Astrocyte of the spinal cord (primary cell): ENCODE measurements at places on chromosomes 16 and 17.

DNA sequence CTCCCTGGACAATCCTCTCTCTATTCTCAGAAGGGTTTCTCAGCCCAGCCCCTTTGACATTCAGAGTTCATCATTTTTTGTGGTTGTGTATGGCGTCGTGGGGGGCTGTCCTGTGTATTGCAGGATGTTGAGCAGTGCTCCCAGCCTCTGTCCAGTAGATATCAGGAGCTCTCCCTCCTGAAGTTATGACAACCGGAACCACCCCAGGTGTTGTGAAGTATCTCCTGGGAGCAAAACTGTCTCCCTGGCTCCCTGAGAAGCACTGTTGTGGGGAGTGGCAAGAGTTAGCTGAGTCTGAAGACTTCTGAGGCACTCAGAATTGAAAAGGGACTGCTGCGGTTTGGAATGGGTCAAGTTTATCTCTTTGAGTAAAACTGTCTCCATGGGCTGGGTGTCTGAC lies 55.9 kb upstream of the MGAT5B start:
- DNase-seq = no peak

GRCh38 chr17:66054242-66054641 lies 137.7 kb downstream of the CEP112 start:
- DNase-seq = no peak

DNA sequence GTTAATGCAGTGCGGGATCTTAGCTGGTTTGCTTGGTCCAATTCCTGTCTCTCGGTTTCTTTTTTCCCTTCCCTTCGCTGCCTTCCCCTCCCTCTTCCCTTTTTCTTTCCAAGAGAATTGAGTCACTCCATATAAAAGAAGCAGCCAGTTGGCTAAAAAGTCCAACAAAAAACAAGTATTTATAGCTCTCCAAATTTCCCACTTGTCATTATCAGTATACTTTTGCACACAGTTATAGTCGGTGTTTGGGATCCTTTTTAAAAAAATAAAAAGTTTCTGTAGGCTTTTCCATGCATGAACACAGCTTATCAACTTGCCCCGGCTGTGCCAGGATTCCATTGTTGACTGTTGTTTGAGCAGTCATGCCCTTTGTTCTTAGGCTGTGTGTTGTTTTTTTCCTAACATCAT lies 24.9 kb downstream of the HMOX2 start:
- peak; percentile 32 for DNase-seq

DNA sequence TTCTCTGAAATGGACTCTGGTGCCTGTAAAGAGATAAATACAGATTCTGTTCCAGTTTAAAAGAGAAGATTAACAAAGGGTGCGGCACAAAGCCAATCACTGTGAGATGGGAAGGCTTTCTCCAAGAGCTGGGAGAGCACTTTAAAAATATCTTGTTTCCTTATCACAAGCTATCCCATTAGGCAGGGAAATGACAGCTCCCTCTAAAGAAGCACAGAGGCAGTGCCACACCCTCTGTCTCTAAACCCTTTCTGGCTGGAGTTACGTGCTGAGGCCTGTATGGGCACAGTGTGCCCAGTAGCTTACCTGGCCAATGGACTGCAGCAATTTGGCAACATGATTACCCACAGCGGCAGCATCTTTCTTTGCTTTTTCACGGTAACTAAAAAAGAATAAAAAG lies 9.0 kb upstream of the TERB1 start:
- DNase-seq = no peak

DNA sequence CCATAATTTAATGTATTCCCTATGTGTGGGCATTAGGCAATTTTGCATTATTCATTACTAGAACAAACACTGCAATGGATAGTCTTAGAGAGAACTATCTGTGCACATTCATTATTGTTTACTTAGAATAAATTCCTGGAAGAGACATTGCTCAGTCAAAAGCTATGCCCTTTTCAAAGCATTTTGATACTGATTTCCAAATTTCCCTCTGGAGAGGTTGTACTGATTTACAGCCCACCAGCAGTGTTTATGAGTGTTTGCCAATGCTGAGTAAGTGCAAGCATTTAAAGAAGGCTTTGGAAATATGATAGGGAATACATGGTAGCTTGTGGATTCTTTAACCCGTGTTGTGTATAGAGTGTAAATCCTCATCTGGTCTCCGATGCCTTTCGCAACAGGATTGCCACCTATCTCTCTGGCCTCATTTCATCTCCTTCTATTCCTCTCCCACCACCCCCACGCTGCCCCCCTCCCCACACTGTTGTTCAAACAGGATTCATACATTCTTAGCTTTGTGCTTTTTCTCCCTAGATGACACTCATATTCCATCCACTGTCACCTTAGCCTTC lies 33.4 kb upstream of the MMD start:
- peak; percentile 73 for DNase-seq

GRCh38 chr17:29196769-29197515 lies 16.7 kb upstream of the MYO18A start:
- DNase-seq = no peak

DNA sequence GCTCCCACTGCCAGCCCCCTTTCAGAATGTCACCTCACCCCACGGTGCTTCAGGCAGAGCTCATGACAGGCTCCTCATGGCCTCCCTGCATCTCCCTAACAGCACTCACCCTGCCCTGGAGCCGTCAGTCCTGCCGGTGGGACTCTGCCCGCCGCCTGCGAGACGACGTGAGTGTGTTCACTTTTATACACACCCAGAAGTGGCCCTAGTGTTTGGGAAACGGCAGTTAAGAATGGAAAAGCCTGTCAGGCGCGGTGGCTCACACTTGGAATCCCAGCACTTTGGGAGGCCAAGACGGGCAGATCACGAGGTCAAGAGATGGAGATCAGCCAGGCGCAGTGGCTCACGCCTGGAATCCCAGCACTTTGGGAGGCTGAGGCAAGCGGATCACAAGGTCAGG lies 12.3 kb upstream of the CYTH1 start:
- no peak for DNase-seq

- DNase-seq = peak; percentile 37
Measured at GRCh38 chr16:66036793-66037715, 329.4 kb upstream of the CDH5 start.

DNA sequence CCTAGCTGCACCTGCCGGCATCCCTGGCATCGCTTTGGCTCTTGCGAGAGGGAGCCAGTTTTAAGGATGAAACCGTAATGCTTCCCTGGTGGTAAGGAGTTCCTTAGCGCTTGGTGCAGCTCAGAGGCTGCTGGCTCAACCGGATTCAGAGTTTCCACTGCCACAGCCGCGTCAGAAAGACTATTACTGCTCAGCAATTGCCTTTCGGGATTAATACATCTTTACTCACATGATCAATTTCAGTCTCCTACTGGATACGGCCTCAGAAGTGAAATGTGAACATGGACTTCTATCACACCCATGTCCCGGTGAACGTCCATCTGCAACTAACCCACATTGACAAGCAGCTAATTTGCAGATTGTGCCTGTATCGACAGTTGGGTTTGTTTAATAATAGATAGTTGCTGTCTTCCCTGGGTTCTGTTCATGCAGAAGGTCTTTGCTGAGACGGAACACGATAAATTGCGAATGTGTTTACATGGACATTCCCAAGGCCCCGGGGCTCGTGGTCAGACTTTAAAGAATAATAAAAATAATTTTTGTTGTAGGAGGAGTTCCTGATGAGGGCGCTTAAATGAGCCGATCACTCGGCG lies 175.4 kb downstream of the ENGASE start:
- no peak for DNase-seq

DNA sequence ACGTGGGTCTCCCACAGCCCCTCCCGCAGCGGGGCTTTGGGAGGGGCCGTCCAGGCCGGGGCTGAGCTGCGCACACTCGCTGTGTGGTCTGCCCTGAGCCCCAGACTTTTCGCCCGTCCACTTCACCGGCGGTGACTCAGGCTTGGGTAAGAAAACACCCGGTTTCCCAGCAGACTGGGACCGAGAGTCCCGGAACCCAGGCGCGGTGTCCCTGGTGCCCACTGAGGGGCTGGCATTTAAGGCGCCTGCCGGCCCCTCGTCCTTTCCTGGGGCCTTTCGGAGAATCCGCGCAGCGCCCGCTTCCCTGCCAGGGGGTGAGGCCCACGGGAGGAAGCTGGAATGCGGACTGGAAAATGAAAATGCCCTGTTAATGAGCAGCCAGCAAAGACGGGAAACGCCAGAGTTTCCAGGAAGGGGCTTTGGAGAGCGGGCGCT lies 100.3 kb downstream of the C16orf95 start:
- DNase-seq = no peak

GRCh38 chr17:791829-792228 lies 9.7 kb downstream of the MRM3 start:
- DNase-seq = no peak

GRCh38 chr17:50396261-50397110 lies 837 bp downstream of the LRRC59 start:
- peak; percentile 50 for DNase-seq

DNA sequence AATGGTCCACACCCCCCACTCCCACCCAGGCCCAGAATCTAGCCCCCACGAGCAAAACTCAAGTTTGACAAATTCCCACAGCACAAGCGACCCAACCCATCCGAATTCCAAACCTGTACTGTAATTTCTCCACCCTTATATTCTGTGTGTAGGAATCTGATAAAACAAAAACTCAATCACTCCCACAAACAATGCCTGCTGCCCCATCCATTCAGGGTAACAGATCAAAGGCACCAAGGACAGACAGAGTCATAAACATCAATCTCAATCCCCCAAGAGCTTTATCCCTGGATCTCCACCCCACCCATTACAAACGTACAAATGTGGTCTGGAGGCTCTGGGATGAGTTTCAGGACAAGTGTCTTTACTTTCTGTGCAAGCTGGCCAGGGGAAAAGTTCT lies 157.8 kb downstream of the AXIN2 start:
- DNase-seq = no peak

DNA sequence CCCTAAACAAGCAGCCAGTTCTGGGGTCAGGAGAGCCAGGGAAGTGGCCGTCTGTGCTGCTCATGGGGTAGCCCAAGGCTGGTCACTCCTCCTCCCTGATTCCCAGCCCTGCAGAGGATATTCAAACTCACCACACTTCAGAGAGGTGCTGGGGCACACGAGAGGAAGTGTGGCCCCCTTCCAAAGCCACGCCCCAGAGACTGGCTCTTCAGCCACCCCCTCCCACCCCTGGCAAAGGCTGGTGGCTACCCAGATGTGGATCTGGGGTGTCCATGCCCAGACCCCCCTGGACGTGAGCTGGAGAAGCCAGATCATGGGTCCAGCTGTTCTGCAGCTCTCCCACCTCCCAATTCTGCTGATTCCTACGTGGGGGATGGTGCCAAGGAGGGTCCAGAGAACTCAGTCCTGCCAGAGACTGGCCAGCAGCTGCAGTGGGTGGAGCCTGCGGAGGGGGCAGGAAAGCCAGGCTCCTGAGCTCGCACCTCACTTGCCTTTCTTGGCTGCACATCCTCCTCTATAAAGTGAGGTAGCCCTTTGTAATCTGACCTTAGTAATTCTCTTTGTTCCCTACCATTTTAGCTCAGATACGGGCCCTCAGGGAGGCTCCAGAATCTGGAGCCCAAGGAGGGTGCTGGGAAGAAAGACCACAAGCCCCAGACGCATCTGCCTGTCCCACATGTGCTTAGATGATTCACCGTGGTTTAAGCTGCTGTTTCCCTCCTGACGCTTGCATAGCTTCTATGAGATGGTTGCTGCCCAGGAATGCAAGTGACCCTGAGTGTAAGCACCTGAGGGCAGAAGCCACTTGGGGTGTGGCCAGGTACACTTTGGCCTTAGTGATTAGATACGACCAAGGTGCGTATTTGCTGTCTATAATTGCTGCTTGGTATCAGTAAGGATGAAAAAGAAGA lies 15.3 kb downstream of the SDK2 start:
- DNase-seq = no peak

DNA sequence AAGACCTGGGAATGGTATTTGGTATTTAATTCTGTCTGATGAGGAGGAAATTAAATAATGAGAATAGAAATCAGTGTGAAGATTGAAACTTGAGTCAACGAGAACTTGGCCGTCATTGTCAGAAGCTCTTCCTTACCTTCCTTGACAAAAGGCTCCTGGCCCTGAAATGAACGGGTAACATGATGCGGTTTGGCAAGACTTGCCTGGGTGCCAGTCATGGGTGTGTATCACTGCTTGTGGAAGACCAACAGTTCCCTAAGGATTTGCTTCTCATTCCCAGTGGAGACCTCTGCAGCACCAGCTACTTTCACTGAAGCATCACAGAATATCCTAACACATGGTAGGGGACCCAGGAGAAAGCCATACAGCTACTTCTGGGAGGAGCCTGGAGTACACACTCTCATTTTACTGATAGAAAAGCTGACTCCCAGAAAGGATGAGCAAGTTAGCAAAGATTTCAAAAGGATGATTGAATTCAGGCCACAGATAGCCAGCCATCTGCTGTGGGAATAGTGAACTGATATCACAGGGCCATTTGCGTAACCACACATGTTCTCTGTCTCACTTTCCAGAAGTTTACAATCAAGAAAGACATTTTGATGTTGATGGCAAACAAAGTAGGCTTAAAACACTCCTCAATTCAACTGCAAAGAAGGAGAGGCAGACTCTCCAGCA lies 258.1 kb upstream of the SALL1 start:
- no peak for DNase-seq

GRCh38 chr16:86199182-86199581 lies 300.2 kb downstream of the IRF8 start:
- no peak for DNase-seq

GRCh38 chr17:52410781-52411180 lies 252.3 kb upstream of the CA10 start:
- DNase-seq = no peak

- DNase-seq = no peak
Measured at GRCh38 chr17:60749050-60749449, 71.4 kb downstream of the BCAS3 start.

- peak; percentile 84 for DNase-seq
Measured at GRCh38 chr17:7589204-7589868, 558 bp downstream of the SOX15 start.

DNA sequence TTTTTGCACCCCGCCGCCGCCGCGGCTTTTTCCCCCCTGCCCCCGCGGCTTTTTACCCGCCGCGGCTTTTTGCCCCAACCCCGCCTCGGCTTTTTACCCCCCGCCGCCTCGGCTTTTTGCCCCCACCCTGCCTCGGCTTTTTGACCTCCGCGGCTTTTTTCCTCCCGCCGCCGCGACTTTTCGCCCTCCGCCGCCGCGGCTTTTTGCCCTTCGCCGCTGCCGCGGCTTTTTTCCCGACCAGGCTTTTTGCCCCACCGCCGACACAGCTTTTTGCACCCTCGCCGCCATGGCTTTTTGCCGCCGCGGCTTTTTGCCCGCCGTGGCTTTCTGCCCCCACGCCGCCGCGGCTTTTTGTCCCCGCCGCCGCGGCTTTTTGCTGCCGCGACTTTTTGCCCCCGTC lies 137.0 kb upstream of the TP53TG3D start:
- DNase-seq = no peak

DNA sequence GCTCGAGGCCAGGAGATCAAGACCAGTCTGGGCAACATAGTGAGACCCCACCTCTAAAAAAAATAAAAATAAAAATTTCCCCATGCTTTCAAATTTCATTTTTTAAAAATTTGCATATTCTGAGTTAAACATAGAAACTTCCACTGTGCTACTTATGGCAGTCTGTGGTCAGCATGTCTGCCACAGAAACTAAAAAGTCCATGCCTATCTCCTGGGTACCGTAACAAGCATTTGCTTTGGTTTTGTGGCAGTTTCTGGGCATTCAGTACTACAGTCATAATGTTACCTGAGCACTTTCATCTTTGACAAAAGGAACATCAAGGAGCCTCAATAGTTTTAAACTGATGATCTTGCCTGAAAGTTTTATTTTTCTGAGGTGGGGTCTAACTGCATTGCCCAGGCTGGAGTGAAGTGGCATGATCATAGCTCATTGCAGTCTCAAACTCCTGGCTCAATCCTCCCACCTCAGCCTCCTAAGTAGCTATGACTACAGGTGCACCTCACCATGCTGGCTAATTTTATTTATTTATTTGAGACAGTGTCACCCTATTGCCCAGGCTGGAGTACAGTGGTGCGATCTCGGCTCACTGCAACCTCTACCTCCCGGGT lies 13.2 kb upstream of the ITGA2B start:
- no peak for DNase-seq
